Inflammatory macrophage (primary cell): ENCODE measurements at places on chromosomes 5 and 9.

DNA sequence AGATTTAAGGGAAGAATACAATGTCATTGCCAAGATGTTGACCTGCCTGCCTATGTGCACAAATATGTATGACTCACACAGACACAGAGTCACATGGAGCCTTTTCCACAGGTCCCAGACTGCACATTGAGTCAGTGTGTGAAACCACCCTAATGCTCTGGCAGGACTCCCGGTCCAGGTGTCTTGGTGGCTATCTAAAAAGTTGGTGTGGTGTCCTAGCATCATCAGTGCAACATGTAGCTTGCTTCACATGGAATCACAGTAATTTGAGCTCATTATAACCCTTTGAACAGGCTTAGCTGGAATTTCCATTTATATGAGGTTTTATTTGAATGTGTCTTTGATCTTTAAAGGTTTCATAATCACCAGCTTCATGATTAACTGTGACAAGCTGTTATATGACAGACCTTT is 10.7 kb downstream of the IFNA5 start:
- DNase-seq, result no peak

DNA sequence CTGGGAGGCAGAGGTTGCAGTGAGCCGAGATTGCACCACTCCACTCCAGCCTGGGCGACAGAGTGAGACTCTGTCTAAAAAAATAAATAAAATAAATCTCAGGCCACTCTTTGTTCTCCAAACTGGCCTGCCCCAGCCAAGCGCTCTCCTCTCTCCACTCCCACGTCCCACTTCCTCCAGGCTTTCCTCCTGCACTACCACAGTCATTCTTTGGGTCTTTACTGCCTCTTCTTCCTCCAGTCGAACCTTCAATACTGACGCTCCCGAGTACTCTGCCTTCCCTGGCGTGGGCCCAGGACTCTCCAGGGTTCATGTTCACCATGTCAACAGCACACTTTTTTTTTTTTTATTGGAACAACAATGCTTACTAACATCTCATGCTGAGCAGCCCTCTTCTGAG is 23.9 kb downstream of the RNF130 start:
- DNase-seq, result peak; percentile 45

GRCh38 chr9:121059513-121059912 is 9.4 kb upstream of the C5 start:
- DNase-seq, result no peak

GRCh38 chr9:133785753-133786370 is 47.7 kb upstream of the SARDH start:
- no peak for DNase-seq

DNA sequence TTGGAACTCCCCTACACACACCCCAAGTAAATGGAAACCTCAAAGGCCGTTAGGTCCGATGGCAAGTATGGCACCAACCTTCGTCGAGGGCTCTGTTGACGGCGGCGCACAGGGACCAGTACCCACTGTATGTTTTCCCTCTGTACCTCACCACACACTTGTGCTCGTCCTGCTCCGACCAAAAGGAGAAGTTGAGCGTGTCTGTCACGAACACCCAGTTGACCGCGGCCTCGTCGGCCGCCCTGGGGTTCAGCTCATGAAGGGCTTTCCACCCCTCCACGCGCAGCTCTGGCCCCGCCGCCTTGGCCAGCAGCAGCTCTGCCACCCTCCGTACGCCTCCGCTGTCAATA is 24.0 kb downstream of the HNRNPK start:
- DNase-seq, result peak; percentile 77

- no peak for DNase-seq
Observed at GRCh38 chr5:138458384-138458783, 6.9 kb upstream of the EGR1 start.

DNA sequence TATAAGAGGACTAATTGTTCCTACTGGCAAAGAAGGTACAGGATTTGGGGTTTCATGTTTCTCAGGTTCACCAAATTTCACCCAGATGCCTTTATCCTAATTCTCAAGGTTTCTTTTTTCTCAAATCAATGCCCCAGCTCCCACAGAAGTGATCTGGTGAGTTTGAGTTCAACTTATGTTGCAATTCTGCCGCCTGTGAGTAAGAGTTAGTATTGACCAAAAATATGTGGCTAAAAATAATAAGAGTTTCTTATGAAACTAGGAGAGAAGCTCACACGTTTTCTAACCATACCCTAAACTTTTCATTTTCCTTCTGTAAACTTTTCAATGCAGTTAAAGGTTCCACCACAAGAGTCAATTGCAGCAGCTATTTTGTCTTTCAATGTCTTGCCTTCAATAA is 15.1 kb downstream of the SLCO6A1 start:
- DNase-seq, result peak; percentile 18

DNA sequence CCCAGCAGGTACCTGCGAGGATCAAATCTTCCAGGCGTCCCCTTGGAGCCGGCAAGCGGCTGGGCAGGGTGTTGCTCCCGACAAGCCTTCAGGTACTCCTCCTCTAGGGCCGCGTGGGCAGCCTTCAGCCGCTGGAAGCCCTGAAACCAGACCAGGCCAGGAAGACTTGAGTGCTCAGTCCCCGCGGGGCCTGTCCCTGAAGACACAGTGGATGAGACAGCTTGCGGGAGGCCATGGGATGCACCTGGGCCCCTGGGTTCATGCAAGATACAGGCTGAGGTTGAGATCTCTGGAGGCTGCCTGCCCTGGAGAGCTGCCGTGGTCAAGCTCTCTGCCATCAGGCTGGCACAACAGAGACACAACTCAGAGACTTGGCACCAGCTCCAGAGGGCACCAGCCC is 25.4 kb downstream of the AKNA start:
- no peak for DNase-seq

GRCh38 chr9:75830303-75830702 is 60.2 kb upstream of the PCSK5 start:
- no peak for DNase-seq

GRCh38 chr9:5389109-5389732 is 48.5 kb downstream of the PLGRKT start:
- DNase-seq, result peak; percentile 32

DNA sequence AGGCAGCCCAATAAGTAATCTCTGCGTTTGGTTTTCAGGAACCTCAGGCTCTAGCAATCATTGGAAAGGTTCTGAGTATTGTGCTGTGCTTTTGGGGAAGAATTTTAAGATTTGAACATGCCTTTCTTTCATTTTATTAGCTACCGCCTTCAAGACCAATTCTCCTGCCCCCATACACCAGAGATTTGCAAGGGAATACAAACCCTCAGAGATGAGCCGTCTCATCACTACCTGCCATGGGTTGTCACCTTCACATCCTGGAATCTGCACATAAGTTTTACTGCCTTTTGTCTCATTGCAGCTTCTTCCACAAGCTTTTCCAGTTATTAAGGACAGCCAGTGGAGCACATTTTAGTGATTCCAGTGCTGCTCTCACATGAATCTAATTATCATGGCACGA is 11.7 kb upstream of the TMED7 start:
- no peak for DNase-seq

- no peak for DNase-seq
Observed at GRCh38 chr5:65867542-65868195, 58.7 kb upstream of the ERBIN start.

DNA sequence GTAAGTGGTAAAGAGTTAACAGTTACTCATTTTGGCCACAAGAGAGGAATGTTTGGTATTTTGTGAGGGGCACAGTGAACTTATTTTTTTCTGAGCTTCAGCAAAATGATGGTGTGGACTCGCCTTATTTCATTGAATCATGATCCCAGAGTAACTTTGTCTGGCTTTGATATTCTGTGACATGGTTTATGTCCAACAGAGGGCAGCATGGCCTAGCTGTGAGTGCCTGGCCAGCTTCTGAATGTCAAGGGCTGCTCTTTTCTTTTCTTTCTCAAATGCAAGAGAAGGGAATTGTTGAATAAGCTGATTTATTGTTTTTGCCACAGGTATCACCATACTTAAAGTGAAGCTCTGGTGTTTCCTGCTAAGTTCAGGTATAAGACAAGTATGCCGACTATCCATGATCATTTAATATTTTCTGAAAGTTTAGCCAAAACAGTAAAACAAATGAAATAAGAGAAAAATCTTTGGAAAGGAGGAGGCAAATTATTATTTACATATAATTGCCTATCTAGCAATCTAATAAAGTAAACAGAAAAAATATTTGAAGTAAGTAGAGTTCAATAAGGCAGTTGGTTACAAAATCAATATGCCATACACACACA is 31.7 kb downstream of the MRPL22 start:
- DNase-seq, result peak; percentile 18

DNA sequence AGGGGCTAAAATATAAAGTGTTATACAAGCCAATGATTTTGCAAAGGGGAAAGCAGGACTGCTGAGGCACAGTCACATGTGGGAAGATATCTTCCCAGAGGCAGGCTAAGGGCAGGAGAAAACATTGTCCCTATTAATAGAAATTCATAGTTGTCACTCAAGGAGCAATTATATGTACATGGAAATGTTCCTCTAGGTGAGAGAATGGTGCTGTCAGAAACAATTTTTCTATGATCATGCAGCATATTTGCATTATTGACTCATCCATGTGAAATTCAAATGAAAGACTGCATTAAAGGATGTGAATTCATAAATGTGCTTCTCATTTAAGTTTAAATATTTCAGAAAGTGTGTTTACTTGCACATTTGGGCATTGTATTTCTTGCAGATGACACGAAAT is 775.9 kb upstream of the CDH9 start:
- DNase-seq, result no peak

DNA sequence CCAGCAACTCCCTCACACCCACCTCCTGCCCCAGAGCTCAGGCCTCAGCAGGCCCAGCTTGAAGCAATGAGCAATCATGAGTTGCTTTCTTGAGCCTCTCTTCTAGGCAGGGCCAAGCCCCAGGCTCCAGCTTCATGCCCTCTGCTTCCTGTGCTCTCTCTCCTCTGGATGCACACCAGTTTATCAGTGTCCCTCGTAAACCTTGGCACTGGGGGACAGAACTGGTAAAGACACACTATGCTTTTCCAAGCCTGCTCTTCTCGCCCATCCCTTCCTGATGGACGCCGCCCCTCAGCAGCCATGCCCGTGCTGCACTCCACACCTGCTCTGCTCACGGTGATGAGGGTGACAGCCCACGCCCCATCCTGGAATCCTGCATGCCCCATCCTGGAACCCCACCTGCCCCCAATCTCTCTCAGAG is 49.4 kb upstream of the ORM1 start:
- no peak for DNase-seq

GRCh38 chr9:135217836-135218235 is 130.4 kb downstream of the OLFM1 start:
- DNase-seq, result no peak

DNA sequence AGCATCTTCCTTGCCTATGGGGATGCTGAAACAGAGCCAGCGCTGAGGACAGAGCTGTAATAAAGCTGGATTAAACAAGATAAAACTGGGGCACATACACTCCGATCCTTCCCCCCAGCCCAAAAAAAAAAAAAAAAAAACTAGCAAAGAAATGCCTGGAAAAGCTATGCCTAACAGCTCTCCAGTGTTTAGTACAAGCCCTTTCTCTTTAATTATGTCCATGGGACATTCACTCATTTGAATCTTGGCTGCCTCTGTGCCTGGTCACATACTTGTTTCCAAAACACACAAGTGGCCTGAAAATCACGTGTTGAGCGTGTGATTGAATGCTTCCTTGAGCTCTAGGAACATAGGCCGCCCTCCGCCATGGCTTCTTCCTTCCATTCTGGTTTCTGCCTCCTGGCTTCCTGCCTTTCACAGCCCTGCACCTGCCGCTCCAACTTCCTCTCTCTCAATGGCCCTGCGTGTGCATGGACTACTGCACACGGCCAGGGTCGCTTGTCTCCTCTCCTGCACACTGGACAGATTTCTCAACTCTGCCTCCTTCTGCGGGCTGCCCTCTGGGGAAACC is 111.0 kb upstream of the RETREG1 start:
- DNase-seq, result peak; percentile 19

- no peak for DNase-seq
Observed at GRCh38 chr5:38790891-38791290, 54.9 kb upstream of the OSMR start.

- DNase-seq, result no peak
Observed at GRCh38 chr5:112549127-112549526, 130.1 kb upstream of the EPB41L4A start.

- DNase-seq, result no peak
Observed at GRCh38 chr9:124784509-124784908, 7.6 kb downstream of the OLFML2A start.

DNA sequence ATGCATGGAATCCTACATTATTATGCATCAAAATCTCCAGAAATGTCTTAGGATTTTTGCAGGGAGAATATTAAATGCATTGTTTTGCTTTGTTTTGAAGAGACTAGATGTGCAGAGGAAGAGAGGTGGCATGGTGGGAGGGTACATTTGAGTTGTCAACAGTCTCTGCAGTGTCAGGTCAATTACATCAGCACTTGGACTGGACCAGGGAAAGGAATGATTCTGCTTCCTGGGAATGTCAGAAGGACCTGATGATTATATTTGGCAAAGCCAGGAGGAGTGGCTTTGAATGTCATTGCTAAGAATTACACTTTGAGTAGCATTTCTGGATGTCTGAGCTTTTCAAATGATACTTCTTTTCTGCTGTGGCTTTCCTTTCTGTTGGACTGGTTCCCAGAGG is 17.5 kb upstream of the TMEFF1 start:
- no peak for DNase-seq

GRCh38 chr9:86079865-86080469 is 19.4 kb downstream of the GOLM1 start:
- DNase-seq, result no peak

DNA sequence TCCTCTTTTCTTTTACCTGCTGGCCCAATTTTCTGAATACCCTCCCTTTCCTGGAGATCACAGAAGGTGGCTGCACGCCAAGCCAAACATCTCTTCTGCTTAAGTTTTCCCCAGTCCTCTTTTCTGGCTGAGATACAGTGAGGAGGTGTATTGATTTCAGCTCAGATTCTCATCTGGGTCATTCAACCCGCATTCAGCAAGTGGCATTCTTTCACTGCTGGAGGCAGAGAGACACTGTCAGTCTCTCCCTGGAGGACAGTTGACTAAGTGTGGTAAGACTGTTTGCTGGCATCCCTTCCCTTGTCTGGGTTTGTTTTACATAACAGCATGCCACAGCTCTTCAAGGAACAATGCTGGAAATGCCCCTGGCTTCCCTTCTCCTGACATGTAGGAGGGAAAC is 60.5 kb downstream of the GABRG2 start:
- no peak for DNase-seq

DNA sequence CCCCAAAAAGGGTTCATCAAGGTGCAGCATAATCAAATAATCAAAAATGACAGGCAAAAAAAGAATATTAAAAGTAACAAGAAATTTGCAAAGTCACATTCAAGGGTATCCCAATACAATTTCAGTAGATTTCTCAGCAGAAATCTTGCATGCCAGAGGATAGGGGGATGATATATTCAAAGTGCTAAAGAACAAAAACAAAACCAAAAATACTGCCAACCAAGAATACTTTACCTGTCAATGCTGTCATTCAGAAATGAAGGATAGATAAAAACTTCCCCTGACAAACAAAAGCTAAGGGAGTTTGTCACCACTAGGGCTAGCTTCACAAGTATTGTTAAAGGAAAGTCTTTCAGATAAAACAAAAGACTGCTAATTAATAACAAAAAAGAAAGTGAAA is 68.7 kb upstream of the EDIL3 start:
- DNase-seq, result no peak
